ENCODE measurements at places on chromosomes 5 and 9.

- no peak for DNase-seq
Measured at GRCh38 chr9:72812559-72813111, 140.2 kb downstream of the ALDH1A1 start.

DNA sequence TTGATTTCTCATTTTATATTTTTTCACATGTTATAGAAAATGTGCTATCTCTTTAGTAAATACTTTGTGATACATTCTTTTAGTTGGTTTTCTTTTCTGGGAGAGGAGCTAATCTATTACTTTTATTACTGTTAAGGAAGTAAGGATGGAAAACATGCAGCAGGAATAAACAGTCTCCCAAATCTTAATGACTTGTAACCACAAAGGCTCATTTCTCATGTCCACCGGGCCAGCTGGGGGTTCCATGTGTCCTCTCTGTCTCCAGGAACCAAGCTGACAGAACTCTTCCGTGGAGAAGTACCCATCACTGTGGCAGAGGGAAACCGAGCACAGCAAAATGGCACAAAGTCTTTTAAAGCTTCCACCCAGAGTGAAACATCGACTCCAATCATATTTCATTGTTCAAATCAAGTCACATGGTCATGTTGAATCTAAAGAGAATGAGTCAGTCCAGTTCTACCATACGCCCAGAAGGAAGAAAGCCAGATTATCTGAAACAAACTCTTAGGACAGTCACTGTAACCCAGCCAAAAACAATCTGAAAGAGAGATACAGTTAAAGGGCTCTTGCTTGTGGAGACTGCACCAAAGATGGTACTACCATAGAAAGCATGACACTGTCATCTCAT lies 97.1 kb upstream of the CDH6 start:
- no peak for DNase-seq

- no peak for DNase-seq
Measured at GRCh38 chr5:67308988-67309688, 112.5 kb upstream of the CD180 start.

GRCh38 chr5:152164860-152165259 lies 240.2 kb upstream of the GLRA1 start:
- DNase-seq = no peak

- DNase-seq = no peak
Measured at GRCh38 chr5:3736926-3737325, 141.3 kb downstream of the IRX1 start.

- no peak for DNase-seq
Measured at GRCh38 chr5:9294793-9295465, 250.9 kb downstream of the SEMA5A start.

GRCh38 chr5:11305245-11305644 lies 544.2 kb upstream of the DAP start:
- DNase-seq = no peak

DNA sequence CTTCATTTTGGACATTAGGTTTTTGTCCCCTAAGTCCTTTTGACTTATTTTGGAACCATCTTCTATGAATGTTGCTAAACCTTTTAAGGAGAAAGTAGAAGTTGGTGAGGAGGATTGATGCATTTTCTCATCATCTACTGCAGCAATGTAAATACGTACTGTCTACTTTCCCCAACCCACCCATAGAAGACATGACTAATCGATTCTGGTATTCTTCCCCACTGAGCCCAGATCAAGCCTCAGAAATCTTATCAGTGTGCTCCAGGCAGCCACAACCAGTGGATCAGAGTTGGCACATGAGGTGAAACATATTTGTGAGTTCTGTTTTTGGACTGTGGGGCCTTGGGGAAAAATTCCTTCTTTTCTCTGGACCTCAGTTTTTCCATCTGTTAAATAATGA lies 57.7 kb downstream of the FGF18 start:
- no peak for DNase-seq

DNA sequence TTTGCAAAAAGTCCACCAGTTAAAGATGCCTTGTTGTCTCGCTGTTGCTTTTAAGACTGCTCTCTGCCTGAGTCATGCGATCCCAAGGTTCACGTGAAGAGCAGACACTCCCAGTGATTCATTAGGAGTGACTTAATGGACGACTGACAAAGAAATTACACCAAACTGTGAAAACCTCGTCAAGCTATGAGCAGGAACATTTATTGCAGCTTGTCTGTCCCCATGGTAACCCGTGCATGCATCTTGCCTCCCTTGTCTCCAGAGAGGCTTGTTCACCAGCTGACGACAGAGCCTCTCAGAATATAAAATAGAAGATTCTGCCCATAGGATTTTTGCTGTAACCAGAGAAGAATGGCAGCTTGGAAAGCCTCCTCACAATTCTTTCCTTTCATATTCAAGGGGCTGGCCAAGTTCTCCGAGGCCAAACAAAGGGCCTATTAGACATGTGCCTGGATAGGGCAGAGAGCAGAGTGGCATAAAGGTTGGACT lies 352.7 kb downstream of the SPOCK1 start:
- no peak for DNase-seq

DNA sequence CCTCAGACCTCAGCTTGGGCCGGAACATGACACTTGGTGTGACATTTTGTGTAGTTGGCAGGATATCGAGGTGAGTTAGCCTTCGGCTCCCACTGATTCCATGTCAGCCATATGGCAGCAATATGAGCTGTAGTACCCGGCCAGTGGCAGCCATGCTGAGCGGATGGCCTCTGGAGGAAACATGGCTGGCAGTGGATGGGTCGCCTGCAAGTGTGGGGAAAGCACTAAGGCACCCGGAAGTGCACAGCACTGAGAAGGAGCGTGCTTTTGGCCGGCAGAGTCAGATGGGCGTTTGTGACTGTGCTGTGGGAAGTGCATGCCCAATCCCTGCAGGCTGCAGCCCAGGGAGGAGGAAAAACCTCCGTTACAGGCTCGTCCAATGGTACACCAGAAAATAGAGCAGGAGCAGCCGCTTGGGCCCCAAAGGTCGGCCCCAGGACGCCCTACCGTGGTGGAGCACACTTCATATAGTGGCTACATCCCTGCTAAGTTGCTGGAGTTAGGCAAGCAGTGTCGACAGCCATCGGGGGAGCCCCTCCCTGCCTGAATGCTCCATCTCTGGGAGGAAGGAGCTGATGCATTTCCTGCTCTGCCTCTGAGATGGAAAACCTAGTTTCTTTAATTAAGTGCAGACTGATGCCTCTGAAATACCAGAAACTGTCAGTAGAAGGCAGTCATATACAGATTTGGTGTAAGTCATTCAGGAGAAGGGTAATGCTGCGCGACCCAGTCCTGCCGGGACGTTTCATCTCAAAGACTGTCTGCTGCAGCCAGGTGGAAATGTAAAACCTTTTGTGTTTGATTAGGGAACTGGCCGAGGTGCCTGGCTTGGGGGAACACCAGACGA lies 2185.8 kb upstream of the ACO1 start:
- DNase-seq = no peak

- DNase-seq = peak; percentile 73
Measured at GRCh38 chr5:175652741-175653663, 4.9 kb upstream of the HRH2 start.

DNA sequence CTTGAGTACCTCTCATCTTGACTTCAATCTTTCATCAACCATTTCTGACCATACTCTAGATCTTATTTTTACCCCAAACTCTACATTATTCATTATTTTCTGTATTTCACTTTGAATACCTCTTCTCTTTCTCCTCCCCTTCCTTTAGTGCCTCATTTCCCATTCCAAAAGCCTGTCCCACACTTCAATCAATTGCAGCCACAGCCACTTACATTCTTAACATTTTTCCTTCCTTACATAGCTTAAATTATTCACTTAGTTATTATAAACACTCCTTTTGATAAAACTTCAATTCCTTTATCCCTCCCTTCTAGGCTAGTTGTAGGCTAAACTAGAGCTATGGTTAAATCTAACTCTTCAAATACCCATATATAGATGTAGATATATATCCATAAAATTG lies 344.0 kb downstream of the PRR16 start:
- DNase-seq = no peak

- no peak for DNase-seq
Measured at GRCh38 chr9:71349218-71349617, 227.8 kb upstream of the TRPM3 start.
